ENCODE measurements at places on chromosomes 1 and 21. TPM values are rescaled to one million over a fixed set of nuclear protein-coding genes. Genes with fewer than 3 reads are reported as not detected.
A peak's percentile ranks its signal among the peaks of the same experiment; 100 is the strongest.

- DNase-seq, result peak; percentile 71
These were observed 730 bp upstream of the PHF13 start for GRCh38 chr1:6612641-6613360.

DNA sequence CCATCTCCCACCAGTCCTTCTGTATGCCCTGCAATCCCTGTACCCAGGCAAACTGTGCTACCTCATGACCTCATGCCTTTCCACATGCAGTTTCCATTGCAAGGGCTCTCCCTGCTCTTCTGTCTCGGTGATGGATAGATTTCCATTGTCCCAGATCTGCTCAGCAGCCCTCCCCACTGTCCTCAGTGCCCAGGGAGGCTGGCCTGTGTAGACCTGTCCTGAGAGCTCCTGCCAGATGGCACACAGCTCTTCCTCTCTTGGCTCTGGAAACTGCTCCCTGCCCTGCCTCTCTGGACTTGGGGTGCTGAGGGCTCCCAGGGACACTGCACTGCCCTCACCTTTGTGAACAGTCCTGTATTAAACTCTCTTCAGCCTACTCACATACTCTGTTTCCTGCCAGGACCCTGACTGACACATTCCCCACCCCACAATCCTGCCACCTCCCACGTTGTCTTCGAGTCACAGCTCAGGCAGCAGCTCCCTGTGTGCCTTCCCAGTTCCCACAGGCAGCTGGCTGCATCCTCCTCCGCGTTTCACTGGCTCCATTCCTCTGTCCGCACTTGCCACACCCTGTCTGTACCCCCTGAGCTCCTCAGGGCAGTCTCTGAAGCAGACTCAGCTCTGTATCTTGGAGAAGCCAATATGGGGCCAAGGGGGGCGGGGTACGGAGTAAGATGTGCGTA is 57.0 kb downstream of the SPATA46 start:
- no peak for DNase-seq

- DNase-seq, result no peak
These were observed 475.6 kb upstream of the NCAM2 start for GRCh38 chr21:20522611-20523010.

GRCh38 chr1:192550922-192551534 is 24.5 kb upstream of the RGS1 start:
- DNase-seq, result no peak

The MROH7 gene
- 11.8 TPM for total RNA-seq

DNA sequence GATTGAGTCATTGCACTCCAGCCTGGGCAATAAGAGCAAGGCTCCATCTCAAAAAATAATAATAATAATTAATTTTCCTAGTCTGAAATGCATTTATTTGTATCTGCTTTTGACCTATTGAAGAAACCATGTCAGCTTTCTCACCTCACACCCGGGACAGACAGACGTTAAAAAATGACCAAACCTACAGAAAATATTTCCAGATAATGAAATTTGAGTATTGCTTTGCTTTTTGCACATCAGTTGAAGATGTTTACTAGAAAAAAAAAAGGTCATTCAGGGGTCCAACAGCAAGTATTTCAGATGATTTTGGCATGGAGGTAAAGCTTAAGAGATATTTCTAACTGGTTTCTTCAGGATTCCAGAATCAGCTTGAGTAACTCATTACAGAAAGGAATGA is at the start of gene OR6K6:
Gene OR6K6 (plus strand): TSS at position 301 of the 400 bp plus-strand sequence. CDS start 168 bp downstream, outside the sequence.
- no peak for DNase-seq

DNA sequence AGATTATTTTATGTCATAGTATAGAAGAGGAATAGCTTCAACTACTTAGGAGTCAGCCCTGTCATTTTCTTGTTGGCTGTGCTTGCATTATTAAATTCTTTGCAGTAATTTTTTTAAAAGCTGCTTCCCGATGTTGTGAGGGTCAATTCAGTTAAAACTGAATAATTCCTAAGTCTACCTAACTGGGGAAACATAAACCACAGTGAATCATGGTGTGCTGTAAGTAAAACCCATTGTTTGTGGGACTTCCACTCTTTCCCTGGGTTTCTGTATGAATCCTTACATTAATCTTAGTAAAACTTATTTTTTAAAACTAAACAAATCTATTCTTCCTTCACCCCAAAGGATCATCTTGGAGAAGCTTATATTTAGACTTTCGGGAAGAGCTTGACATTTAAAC is 4.4 kb downstream of the SUCO start:
- DNase-seq, result no peak

The ANGPTL1 gene
- 2.5 TPM for total RNA-seq

GRCh38 chr1:201656311-201657032 is 117.5 kb downstream of the NAV1 start:
- DNase-seq, result peak; percentile 76

The INSRR gene
- total RNA-seq, result not detected

- DNase-seq, result no peak
These were observed 22.2 kb upstream of the EPHB2 start for GRCh38 chr1:22688466-22688865.

GRCh38 chr1:172212124-172212523 is 208.4 kb upstream of the C1orf105 start:
- DNase-seq, result no peak

The JAM2 gene
- total RNA-seq, result 3.5 TPM

DNA sequence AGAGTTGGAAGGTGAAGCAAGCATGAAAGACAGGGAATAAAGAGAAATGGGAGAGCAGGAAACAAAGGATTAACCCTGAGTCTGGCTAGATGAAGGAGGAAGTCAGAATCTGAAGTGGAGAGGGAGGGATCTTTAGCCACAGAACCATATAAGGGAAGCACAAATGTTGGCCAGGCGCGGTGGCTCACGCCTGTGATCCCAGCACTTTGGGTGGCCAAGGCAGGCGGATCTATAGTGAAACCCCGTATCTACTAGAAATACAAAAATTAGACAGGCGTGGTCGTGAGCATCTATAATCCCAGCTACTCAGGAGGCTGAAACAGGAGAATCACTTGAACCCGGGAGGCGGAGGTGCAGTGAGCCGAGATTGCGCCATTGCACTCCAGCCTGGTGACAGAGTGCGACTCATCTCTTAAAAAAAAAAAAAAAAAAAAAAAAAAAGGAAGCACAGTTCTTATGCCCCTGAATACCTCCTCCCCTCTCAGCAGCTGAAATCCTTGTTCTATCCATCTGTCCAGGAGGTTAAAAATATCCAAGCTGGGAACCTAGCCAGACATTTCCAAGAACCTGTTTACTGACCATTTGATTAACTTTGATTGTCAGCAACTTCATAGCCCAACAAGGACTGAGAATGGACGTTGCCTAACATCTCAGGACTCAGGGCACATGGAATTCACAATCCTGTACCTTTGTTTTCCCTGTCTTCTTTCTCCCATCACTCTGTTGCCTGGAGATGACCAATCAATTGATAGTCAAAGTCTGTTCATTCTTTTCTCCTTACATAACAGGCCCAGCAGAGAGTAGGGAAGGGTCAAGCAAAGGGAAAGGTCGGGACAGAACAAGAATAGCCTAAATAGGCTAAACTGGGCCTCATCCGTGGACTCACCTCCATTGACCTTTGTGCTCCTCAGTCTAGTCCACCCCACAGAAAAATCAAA is 10.6 kb downstream of the TXNIP start:
- DNase-seq, result peak; percentile 51

DNA sequence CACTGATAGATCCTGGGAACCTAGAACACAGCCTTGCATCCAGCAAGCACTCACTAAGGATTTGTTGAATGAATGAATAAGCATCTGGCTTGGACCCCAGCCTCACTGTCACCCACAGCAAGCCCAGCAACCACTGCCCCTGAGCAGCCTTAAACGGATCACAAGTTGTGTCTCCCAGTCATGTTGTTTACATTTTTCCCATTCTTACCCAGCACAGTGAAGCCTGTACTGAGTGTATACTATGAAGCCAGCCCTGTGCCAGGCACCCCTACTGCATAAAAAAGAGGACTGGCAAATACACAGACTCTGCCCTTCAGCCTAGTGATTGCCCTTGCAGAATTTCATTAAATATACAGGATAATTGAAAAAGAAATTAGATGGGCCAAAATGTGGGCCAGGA is 30.2 kb downstream of the RRAGC start:
- no peak for DNase-seq

DNA sequence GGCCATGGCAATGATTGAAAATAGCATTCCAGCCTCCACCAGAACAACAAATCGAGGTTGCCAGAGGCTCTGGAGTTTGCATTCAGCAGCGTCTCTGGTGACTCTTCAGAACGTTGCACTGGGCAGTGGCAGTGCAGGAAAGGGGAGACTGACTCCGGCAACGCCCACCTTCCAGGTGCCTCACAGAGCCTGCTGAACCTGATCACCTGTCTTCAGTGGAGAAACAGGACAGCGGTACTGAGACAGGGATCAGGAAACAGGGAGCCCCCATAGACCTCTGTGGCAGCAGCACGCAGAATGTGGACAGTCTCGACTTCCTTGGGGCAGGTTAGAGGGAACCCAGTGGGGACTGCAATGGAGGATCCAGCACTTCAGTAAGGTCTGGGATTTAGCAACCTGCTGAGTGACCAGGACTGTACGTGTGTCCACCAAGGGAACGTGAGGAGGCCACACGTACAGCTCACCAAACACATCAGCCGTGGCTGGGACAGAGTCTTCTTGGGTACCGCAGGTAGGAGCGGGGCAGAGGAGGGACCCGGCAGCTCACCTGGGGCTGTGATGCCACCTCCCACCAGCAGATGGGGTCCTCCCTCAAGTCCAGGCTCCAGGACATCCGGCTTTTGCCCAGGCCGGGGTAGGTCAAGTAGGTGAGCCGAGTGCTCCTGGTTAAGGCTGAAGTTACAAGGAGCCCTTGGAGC is 128.6 kb downstream of the PRDM2 start:
- DNase-seq, result peak; percentile 87

The MCOLN2 gene
- total RNA-seq, result 25.2 TPM

DNA sequence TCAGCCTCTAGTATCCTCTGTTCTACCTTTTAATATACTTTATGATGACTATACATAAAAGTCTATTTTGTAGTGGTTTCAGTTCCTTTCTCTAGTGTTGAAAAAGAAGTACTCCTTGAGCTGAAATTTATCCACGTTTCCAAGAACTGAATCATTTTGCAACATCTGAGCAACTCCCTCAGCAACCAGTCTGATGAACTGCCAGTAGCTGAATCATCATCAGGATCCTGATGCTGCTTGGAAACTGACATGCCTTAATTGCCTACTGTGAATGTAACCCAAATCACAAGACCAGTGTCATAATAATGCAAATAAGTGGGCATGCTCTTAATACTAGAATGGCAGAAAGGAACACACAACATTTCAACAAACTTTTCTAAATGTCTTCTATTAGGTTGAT is 103.3 kb downstream of the CYYR1 start:
- DNase-seq, result no peak

The DISP1 gene
- total RNA-seq, result 4.2 TPM

GRCh38 chr1:201125019-201125418 is 2.0 kb downstream of the ASCL5 start:
- no peak for DNase-seq

DNA sequence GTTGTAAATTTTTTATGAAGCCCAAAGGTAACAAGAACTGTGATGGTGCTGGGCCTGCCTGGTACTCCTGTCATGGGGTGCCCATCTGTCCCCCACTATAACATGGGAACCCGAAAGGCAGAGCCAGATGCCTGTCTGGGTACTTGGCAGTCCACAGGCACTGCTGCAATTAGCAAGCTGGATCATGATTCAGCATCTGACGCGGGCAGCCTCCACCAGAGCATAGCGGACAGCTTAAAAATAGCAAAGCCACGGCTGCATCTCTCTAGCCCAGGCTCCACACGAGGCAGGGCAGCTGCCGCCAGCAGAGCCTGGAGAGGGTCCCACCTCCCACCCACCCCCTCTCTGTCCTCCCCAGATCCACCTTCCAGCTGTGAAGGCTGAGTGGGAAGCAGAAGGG is 22.9 kb downstream of the SUSD4 start:
- no peak for DNase-seq

GRCh38 chr1:230425252-230426091 is 660 bp downstream of the PGBD5 start:
- DNase-seq, result no peak

The TIE1 gene
- 4.9 TPM for total RNA-seq

DNA sequence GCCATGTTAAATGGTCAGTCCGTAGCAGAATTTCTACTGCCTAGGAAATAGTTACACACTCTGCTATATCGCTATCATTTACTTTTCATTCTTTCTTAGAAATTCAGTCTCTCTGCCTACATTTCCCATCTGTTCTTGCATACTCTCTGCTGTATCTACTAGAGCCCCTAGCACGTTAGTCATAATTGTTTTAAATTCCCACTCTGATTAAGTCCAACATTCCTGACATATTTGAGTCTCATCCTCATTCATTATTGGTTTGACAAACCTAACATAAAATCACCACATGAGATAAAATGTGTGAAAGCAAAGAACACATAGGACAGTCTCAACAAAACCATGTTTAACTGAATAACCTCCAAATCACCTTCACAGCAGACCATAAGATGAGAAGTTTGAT is 513.6 kb downstream of the PLPP3 start:
- no peak for DNase-seq

The SLC9C2 gene
- not detected for total RNA-seq

The NPHS2 gene
- not detected for total RNA-seq

DNA sequence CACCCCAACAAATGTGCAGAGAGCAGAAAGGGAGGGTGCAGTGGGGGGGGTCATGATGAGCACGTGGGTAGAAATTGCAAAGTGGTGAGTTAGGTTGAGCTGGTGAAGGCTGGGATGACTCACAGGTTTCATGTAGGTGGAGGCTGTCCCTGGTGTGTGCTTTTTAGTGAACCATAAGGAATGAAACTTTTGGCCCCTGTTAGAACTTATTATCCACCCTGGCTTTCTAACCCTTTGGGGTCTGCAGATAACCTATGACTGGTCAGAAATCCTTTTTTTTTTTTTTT is 46.9 kb downstream of the DOP1B start:
- no peak for DNase-seq

DNA sequence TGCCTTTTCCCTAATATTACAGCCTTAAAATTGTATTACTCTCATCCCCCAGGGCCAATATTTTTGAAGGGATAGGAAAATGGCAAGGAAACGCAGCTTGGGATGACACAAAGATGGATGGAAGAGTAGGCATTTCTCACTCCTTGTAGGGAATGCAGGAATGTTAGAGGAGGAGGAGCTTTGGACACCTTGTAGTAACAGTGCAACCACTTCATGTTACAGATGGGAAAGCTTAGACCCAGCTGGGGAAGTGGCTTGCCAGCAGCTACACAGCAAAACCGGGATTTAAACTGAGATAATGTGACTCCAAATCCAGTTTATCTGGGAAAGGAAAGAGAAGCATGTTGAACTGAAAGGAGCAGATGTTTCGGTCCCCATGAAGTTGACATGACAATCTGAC is 473.7 kb upstream of the DAB1 start:
- no peak for DNase-seq

All from left colon (tissue), 2 donors.